ENCODE measurements at places on chromosomes 1 and 21. TPM values are rescaled to one million over a fixed set of nuclear protein-coding genes. Genes with fewer than 3 reads are reported as not detected.

PDXK gene
- polyA plus RNA-seq: 65.7 TPM

JAM2 gene
- polyA plus RNA-seq: 10.2 TPM

- DNase-seq: no peak
Measured at GRCh38 chr1:153849487-153850185, 73.1 kb downstream of the GATAD2B start.

DNA sequence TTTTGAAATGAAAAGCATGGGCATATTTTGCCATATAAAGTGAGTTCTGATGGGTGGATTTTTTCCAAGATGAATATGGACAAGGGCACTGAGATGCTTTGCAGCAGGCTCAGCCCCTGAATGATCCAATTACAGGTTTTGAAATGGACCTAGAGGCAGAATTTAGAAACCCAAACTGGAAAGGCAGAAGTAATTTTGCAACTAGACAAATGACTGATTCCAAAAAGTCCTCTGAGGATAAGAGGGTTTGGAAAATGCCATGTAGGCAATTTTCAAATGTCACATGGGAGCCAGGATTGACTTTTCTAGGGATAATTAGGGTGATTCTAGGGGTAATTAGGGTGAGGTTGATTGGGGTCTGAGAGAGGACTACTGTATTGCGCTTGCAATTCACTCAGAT lies 148.9 kb upstream of the ZNF648 start:
- DNase-seq: no peak

DNA sequence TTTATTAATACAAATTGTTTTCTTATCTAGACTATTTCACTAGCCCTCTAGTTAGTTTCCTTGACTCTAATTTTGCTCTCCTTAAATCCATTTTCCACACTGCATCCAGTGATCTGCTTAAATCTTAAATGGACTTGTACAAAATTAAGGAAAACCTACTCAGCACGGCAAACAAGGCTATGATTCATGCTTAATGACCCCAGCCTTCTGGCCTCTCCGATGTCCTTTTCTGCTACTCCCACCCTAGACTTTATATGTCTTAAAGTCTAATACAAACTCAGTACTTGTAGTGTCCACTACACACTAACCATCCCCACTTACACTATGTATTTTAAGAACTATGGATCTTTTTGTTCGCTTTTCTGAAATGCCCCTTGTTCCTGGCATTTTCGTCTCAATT lies 2.2 kb downstream of the TMED5 start:
- DNase-seq: no peak

DNA sequence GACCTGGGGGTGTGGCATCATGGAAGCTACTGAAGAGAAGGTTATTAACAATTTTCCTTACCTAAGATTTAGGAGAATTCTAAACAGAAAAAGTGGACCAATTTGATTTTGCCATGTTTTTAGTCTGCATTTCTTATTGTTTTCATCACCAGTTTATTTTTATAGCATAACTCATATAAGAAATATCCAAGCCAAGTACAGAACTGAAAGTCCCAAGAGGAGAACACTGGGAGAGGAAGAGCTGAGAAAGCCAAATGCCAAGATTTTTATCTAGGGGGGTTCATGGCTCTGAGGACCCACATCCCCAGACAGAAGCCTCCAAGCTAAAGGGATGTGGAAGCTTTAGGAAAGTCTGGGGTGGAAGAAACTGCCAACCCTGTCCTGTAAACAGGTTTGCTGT lies 109.4 kb upstream of the DUSP10 start:
- DNase-seq: no peak

- DNase-seq: no peak
Measured at GRCh38 chr1:107196973-107197562, 56.2 kb downstream of the NTNG1 start.

DNA sequence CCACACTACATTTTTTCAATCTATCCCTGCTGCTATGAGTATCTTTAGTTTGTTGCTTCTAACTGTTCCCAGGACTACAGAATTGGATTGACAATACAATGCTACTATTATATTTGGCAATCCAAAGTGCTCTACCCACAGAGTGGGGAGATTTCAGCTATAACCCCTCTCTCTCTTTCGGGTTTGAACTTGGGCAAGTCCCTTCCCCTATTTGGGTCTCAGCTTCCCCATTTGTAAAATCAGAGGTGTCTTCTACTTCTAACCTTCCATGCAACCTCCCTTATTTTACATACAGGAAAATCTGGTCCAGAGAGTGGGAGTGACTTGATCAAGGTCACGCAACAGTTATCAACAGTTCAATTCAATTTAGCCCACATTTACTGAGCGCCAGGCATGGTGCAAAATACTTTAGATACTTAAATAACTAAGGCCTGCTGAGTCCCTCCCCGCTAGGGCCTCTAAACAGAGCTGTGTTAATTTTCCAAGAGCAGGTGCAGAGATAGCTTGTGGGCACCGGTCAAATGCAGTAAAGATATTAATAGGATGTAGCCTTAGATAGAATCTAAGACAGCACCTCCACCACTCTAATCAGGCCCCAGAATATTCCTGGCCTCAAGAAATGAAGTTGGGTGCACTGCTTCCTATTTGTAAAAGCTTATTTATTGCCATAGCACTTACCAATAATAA lies 9.4 kb upstream of the GPX7 start:
- no peak for DNase-seq

DNA sequence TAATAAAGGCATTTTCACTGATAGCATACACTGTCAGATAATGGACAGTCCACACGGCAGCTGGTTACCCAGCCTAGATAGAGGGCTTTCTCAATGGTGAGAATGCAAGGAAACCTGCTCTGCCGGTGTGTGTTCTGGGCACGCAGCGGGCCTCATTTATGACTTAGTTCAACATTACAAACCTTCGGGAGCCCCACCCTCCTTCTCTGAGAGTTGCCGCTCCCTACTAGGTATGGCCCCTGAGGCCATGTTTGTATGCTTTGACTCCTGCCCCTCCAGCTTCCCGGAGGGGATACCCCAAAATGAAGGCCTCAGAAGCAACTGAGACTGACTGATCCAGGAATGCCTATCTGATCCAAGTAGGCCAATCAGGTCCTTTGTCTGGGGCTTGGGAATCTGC lies 17.2 kb upstream of the FABP3 start:
- no peak for DNase-seq
